SK-N-SH (cell line): ENCODE measurements at places on chromosomes 5 and 9. TPM values are rescaled to one million over a fixed set of nuclear protein-coding genes. Genes with fewer than 3 reads are reported as not detected.

The LMX1B gene
- not detected in 2 replicates for polyA plus RNA-seq

The SOHLH1 gene
- not detected in 2 replicates for polyA plus RNA-seq

The GDF9 gene
- 0.82 and 1.2 TPM in 2 replicates for polyA plus RNA-seq

The PPIC gene
- polyA plus RNA-seq = 50.6 and 55.1 TPM in 2 replicates

DNA sequence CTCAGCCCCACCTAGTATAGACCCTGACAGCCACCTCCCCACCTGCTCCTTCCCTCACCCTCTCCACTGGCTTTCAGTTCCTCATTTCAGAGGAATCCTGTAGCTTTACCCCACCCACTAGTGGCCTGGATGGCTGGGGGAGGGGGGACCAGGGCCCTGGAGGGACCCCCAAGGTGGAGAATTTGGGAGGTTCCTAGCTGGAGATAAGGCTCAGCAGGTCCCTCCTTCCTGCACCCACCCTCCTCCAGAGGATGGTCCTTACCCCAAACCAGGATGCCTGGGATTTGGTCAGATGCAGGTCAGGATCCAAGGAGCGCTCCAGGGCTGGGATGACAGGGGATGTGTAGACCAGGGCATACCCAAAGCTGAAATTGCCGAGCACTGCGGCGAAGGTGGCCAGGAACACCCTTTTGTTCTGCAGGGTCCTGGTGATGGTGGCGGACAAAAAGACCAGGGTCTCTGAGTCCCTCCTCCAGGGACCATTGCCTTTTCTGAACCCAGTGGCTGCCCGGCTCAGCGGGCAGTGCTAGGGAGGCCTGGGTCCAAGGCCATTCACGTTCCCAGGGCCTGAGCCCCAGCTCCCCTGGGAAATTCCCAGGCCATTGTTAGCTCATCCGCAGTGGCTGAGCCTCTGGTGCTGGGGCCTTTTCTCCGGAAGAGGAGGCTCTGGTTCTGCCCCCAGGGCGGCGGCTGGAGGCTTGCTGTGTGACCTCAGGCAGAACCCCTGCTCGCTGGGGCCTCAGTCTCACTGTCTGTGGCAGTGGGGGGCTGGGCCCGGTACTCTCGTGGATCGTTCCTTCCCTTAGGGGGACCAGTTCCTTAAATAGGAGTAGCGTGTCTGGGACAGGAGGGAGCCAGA is 678 bp downstream of the SLC2A6 start:
- H3K27ac ChIP-seq = peak overlapping the region; percentile 73
- H3K4me1 ChIP-seq = no peaks in the 10 kb centered on the region
- H3K27me3 ChIP-seq = no peaks in the 10 kb centered on the region
- H3K36me3 ChIP-seq = peaks cover 20% of the 10 kb centered on the region; the same call in 1 of the 2 replicates

GRCh38 chr9:108257382-108257781 is 598.4 kb downstream of the ACTL7B start:
- H3K4me3 ChIP-seq = no peak overlapping the region
- H3K36me3 ChIP-seq = no peaks in the 10 kb centered on the region
- DNase-seq = no peak
- no peaks in the 10 kb centered on the region for H3K4me1 ChIP-seq
- no peaks in the 10 kb centered on the region; the same call in 1 of the 2 replicates for H3K27me3 ChIP-seq

GRCh38 chr5:74430631-74431289 is 209.8 kb downstream of the ENC1 start:
- no peak overlapping the region; the same call in 1 of the 2 replicates for H3K27ac ChIP-seq
- no peaks in the 10 kb centered on the region for H3K27me3 ChIP-seq
- no peaks in the 10 kb centered on the region for H3K36me3 ChIP-seq
- no peak overlapping the region for H3K4me3 ChIP-seq
- DNase-seq = no peak

- peak; percentile 45 for DNase-seq
- no peaks in the 10 kb centered on the region; the same call in 1 of the 2 replicates for H3K27me3 ChIP-seq
- no peak overlapping the region for H3K27ac ChIP-seq
- peaks cover 2% of the 10 kb centered on the region for H3K4me1 ChIP-seq
Measured at GRCh38 chr9:36946653-36947052, 87.4 kb downstream of the PAX5 start.

DNA sequence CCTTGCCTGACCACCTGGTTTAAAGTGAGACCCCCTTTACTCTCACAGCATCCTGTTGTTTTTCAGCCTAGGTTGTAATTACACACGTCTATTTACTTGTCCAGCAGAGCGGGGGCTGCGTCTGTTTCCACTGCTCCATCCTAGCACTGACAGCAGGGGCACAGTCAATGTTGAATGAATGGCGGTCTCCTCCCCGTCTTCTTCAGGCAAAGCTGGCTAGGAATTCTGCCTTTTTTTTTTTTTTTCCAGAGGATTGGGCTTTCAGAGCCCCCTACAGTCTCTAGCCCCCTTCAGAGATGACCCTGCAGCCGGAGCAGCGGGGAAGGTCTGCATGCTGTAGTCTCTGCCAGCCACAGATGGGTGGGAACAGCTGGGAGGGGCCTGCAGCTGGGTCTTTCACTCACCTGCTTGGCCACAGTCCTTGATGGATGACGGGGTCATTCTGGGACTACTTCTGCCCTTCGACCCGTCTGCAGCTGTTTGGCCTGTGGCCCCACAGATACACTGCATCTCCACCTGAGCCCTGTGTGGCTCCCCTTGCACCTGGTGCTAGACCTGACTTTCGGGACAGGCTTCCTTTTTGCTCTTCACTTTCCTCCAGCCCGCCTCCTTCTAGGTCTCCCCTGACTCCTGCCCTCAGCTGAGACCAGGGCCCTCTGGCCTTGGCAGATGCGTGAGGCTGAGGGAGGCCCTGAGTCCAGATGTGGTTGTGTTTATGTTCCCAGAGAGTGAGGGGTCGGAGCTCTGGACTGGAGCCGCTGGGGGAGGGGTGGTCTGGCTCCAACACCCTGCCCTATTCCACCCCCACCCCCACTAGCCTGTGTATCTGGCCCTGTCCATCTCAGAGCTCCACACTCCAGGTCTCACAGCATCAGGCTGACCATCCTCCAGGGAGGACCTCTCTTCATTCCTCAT is 8.0 kb downstream of the PITX1 start:
- H3K36me3 ChIP-seq = no peaks in the 10 kb centered on the region
- no peak overlapping the region for H3K4me3 ChIP-seq
- H3K27me3 ChIP-seq = peaks cover 53% of the 10 kb centered on the region
- no peak overlapping the region for H3K27ac ChIP-seq

DNA sequence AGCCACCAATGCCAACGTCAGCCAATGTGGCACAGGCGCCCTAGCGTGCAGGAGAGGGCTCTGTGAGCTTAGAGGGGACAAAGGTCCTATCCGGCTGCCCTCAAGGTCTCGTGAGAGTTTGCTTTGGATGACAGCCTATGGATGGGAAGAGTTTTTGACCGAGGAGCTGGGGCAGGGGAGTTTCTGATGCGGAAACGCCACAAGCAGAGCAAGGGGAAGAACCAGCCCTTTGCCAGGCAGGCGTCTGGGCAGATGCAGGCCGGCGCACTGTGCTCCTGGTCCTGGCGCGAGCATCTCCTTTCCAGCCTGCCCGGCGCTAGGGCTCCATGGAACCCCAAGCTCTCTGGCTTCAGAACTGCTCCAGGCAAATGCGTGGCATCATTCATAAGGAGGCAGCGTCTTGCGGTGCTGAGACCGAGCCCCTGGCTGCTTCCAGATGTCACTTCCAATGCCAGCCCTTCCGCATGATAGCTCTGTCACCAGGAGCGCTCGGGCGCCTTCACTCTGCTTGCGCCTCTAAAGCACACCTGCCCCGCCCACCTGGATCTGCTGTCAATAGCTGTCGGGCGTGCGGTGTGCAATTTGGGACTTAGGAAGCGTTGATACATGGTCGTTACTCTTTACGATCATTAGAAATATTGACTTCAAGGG is 374.9 kb upstream of the IRX1 start:
- no peaks in the 10 kb centered on the region for H3K36me3 ChIP-seq
- no peak overlapping the region for H3K4me3 ChIP-seq
- no peaks in the 10 kb centered on the region for H3K27me3 ChIP-seq

- peaks cover 37% of the 10 kb centered on the region for H3K27me3 ChIP-seq
- H3K27ac ChIP-seq = no peak overlapping the region
- no peak overlapping the region for H3K4me3 ChIP-seq
- no peaks in the 10 kb centered on the region for H3K4me1 ChIP-seq
Measured at GRCh38 chr5:100904259-100904861, 1.3 kb upstream of the ST8SIA4 start.

GRCh38 chr9:27382975-27383374 is 86.0 kb upstream of the EQTN start:
- no peaks in the 10 kb centered on the region for H3K27me3 ChIP-seq
- DNase-seq = no peak
- H3K36me3 ChIP-seq = no peaks in the 10 kb centered on the region
- H3K4me1 ChIP-seq = no peaks in the 10 kb centered on the region
- H3K27ac ChIP-seq = no peak overlapping the region
- H3K4me3 ChIP-seq = no peak overlapping the region

GRCh38 chr9:33082128-33082527 is 5.7 kb upstream of the SMU1 start:
- no peak overlapping the region for H3K27ac ChIP-seq
- H3K4me3 ChIP-seq = no peak overlapping the region
- no peaks in the 10 kb centered on the region for H3K4me1 ChIP-seq
- no peaks in the 10 kb centered on the region for H3K36me3 ChIP-seq
- no peaks in the 10 kb centered on the region for H3K27me3 ChIP-seq

DNA sequence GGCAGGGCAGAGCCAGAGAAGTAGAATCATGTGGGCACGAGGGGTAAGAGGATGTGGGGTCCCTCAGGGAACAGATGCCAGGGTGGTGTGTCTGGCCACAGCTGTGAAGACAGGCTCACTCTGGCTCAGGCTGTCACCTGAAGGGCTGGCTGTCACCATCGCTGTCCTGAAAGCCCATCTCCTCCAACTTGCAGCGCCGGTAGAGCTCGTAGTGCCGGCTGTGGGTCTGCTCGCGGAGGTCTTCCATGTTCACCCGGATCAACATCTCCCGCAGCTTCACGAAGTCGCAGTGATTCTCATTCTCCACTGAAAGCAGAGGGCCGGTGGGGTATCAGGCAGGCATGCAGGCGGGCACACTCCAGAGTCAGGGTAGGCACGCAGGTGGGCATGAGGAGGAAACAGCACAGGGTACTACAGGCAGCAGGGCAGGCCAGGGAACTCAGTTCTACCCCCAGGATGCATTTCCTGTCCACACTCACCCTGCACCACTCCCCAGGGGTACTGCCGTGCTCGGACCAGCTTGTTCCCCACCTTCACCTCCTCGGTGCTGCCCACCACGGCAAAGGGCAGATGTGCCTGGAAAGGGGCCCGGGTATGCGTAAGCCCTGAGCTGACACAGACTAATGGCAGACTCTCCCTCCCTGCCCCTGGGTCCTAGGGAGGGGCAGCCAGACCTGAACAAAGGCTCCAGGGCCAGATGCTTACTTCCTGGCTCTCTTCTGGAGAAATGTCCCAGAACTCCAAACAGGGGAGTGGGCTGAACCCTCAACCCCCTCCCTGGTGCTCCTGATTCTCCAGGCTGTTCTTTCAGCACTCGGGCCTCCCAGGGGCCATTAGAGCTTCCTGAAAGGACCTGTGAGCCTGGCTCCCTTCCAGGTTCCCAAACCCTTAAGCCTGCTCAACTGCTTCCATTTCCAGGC is 14.4 kb downstream of the CCNI2 start:
- H3K27ac ChIP-seq = no peak overlapping the region
- peaks cover 67% of the 10 kb centered on the region for H3K36me3 ChIP-seq
- no peaks in the 10 kb centered on the region for H3K27me3 ChIP-seq
- no peaks in the 10 kb centered on the region; the same call in 1 of the 2 replicates for H3K4me1 ChIP-seq
- H3K4me3 ChIP-seq = no peak overlapping the region

GRCh38 chr9:26735160-26735559 is 157.4 kb downstream of the CAAP1 start:
- no peaks in the 10 kb centered on the region for H3K36me3 ChIP-seq
- no peaks in the 10 kb centered on the region for H3K27me3 ChIP-seq
- no peak for DNase-seq
- no peak overlapping the region for H3K4me3 ChIP-seq
- H3K4me1 ChIP-seq = no peaks in the 10 kb centered on the region
- H3K27ac ChIP-seq = no peak overlapping the region

- no peak overlapping the region for H3K4me3 ChIP-seq
- H3K27ac ChIP-seq = peak overlapping the region; percentile 10; the same call in 1 of the 2 replicates
- no peaks in the 10 kb centered on the region for H3K4me1 ChIP-seq
- H3K36me3 ChIP-seq = no peaks in the 10 kb centered on the region
- DNase-seq = no peak
Measured at GRCh38 chr5:83433891-83434290, 37.7 kb upstream of the VCAN start.

DNA sequence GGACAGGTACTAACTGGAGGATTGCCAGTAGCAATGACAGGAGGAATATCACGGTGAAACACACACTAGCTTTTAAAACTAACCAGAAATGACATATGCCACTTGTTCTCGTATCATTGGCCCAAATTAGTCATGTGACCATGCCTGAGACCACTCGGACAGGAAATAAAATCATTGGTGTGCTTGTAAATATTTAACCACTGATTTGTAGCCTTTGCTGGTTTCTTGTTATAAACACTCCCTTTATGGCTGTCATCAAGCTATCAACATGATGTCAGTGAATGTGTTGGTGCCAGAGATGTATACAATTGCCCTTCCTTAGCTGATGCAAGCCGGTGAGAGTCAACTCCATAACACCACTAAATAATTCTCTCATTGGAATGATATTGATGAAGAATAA is 123.7 kb upstream of the ANKH start:
- H3K36me3 ChIP-seq = no peaks in the 10 kb centered on the region
- H3K27ac ChIP-seq = no peak overlapping the region
- no peaks in the 10 kb centered on the region for H3K27me3 ChIP-seq
- H3K4me3 ChIP-seq = no peak overlapping the region

- H3K4me3 ChIP-seq = no peak overlapping the region
- H3K27ac ChIP-seq = peak overlapping the region; percentile 48; the same call in 1 of the 2 replicates
- H3K4me1 ChIP-seq = peaks cover 2% of the 10 kb centered on the region
Measured at GRCh38 chr9:18260521-18260920, 213.4 kb upstream of the ADAMTSL1 start.

- no peaks in the 10 kb centered on the region for H3K27me3 ChIP-seq
- DNase-seq = peak; percentile 87
- H3K4me1 ChIP-seq = no peaks in the 10 kb centered on the region; the same call in 1 of the 2 replicates
- H3K27ac ChIP-seq = no peak overlapping the region
- H3K4me3 ChIP-seq = no peak overlapping the region
Measured at GRCh38 chr9:69412741-69413150, 87.7 kb downstream of the ENTREP1 start.

DNA sequence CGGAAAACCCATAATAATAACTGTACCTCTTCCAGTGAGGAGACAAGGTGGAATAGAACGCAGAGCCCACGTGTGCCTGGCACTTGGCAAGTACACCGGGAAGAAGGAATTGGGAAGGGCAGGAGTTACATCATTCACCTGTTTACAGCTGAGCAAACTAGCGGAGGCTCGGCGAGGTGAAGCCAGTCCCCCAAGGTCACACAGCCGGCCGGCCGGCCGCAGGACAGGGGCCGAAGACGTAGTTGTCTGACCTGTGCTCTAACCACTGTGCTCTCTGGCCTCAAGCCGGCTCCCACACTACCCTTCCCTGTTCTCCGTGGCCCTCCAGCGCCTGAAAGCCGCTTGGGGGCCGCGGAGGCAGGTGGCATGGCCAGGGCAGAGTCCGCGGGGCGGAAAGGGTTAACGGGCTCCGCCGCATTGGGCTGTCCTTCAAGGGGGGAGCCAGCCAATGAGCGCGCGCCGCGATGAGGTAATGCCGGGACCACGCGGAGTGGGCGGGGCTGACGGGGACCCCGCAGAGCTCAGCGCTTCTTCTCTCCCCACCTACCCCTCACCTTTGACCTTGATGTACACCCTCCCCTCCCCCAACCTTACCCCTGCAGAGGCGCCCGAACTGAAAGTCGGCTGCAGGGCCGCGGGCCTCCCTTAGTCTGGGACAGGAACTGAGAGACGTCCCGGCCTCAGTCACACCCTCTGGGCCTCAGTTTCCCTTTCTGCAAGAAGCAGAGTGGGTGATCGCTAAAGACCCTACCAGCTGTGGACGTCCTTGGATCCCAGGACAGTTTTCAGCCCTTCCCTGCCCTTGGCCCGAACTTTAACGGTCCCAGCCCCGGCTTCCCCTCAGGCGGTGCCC is 125.1 kb downstream of the C9orf50 start:
- H3K4me3 ChIP-seq = peak overlapping the region; percentile 52
- DNase-seq = peak; percentile 98
- no peaks in the 10 kb centered on the region; the same call in 1 of the 2 replicates for H3K36me3 ChIP-seq
- no peaks in the 10 kb centered on the region for H3K27me3 ChIP-seq
